ENCODE measurements at places on chromosomes 7 and 10. TPM values are rescaled to one million over a fixed set of nuclear protein-coding genes. Genes with fewer than 3 reads are reported as not detected.

- DNase-seq, result peak; percentile 46
- no peak overlapping the region for H3K27ac ChIP-seq
- H3K4me1 ChIP-seq, result no peaks in the 10 kb centered on the region
- H3K36me3 ChIP-seq, result no peaks in the 10 kb centered on the region
Measured at GRCh38 chr10:43682956-43683355, 34.3 kb upstream of the ZNF32 start.

DNA sequence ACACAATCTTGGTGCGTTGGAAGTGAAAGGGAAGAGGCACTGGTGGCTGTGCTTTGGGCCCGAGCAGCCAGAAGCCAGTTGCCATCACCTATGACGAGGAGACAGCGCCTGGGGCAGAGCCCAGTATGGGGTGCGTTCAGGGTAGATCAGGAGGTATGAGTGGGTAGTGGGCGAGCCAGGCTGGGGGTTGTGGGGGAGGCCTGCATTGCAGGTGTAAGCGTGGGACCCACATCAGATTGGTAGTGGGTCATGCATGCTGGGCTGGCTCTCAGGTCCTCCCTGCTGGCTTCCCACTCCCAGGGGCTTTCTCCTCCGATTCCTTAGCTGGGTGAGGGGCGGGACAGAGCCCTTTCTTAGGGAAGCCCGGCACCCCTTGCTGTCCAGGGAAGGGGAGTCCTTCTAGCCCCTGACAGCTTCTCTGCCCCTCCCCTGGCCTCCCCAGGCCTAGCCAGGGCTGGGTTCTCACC is 445 bp upstream of the PVRIG start:
- H3K27ac ChIP-seq, result no peak overlapping the region
- DNase-seq, result no peak
- no peaks in the 10 kb centered on the region for H3K27me3 ChIP-seq
- H3K36me3 ChIP-seq, result no peaks in the 10 kb centered on the region
- H3K4me1 ChIP-seq, result no peaks in the 10 kb centered on the region

Gene EPDR1
- total RNA-seq, result 23.6 TPM

DNA sequence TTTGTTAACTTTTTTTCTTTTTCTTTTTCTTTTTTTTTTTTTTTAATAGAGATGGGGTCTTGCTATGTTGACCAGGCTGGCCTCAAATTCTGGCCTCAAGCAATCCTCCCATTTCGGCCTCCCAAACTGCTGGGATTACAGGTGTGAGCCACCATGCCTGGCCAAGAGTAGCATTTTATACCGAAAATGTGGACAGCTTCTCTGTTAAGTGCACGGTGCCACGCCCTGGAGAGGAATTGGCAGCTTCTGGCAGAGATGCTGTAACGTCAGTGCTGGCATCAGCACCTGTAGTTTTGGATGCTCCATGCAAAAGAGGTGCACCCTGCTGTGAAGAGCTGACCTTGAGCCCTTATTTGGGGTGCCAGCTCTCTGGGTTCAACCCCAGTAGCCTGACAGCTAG is 18.2 kb downstream of the IL15RA start:
- H3K4me1 ChIP-seq, result peaks cover 11% of the 10 kb centered on the region
- no peak for DNase-seq
- H3K27me3 ChIP-seq, result no peaks in the 10 kb centered on the region
- H3K4me3 ChIP-seq, result no peak overlapping the region
- no peak overlapping the region for H3K27ac ChIP-seq

DNA sequence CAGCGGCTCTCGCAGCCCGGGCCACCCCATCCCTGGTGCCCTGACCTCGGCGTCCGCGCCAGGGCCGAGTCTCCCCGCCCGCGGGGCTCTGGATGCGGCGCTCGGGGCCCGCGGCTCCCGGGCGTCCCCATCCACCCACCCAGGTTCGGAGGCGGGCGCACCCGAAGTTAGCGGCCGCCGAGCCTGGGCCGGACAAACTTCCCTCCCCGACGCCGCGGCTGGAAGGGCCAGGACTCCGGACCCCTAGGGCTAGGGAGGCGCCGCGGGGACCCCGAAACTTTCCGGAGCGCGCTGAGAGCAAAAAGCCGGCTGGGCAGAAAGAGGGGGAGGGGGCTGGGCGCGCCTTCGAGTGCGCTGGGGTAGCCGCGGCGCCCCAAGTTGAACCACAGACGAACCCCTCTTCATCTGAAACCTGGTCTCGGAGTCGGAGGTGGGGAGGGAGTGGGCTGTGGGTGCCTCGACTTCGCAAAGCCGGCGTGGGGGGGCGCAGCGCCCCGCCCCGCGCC is 3.7 kb upstream of the ELFN1 start:
- peaks cover 15% of the 10 kb centered on the region for H3K27me3 ChIP-seq
- no peak for DNase-seq
- H3K4me3 ChIP-seq, result peak overlapping the region; percentile 57
- H3K36me3 ChIP-seq, result no peaks in the 10 kb centered on the region

Gene GJC3
- total RNA-seq, result not detected

- H3K36me3 ChIP-seq, result no peaks in the 10 kb centered on the region
- H3K27ac ChIP-seq, result no peak overlapping the region
Measured at GRCh38 chr7:31171984-31172383, 119.9 kb downstream of the ADCYAP1R1 start.

GRCh38 chr7:93877742-93878141 is 12.8 kb downstream of the TFPI2 start:
- no peak overlapping the region for H3K27ac ChIP-seq
- DNase-seq, result no peak
- no peaks in the 10 kb centered on the region for H3K36me3 ChIP-seq
- no peaks in the 10 kb centered on the region for H3K4me1 ChIP-seq

DNA sequence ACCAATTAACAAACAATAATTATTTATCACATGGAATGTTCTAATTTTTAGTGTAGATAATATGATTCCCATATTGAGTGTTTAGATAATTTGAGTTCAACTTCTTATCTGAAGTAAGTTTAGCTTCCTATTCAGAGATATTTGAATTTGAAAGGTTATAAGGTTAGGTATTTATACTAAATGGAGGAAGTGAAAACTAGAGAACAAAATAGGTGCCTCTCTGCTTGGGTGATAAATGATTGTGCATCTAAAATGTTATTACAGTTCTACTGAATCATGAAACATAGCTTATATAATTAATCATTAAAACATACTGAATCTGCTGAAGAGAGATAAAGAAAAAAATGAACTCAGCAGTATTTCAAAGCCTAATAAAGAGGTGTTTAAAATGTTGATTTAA is 1174.3 kb downstream of the XPNPEP1 start:
- DNase-seq, result no peak
- no peak overlapping the region for H3K27ac ChIP-seq
- no peak overlapping the region for H3K4me3 ChIP-seq
- H3K36me3 ChIP-seq, result no peaks in the 10 kb centered on the region
- H3K27me3 ChIP-seq, result no peaks in the 10 kb centered on the region
- no peaks in the 10 kb centered on the region for H3K4me1 ChIP-seq

Gene DGKB
- 0.24 TPM for total RNA-seq

GRCh38 chr7:137647905-137648565 is 198.7 kb downstream of the DGKI start:
- H3K27ac ChIP-seq, result no peak overlapping the region
- no peaks in the 10 kb centered on the region for H3K27me3 ChIP-seq
- H3K4me3 ChIP-seq, result no peak overlapping the region
- DNase-seq, result no peak
- no peaks in the 10 kb centered on the region for H3K4me1 ChIP-seq
- no peaks in the 10 kb centered on the region for H3K36me3 ChIP-seq

Gene PGAM1
- total RNA-seq, result 706 TPM

- peaks cover 4% of the 10 kb centered on the region for H3K4me1 ChIP-seq
- H3K27me3 ChIP-seq, result no peaks in the 10 kb centered on the region
- no peaks in the 10 kb centered on the region for H3K36me3 ChIP-seq
- no peak overlapping the region for H3K4me3 ChIP-seq
- H3K27ac ChIP-seq, result no peak overlapping the region
Measured at GRCh38 chr7:11345621-11346020, 371.9 kb downstream of the PHF14 start.

DNA sequence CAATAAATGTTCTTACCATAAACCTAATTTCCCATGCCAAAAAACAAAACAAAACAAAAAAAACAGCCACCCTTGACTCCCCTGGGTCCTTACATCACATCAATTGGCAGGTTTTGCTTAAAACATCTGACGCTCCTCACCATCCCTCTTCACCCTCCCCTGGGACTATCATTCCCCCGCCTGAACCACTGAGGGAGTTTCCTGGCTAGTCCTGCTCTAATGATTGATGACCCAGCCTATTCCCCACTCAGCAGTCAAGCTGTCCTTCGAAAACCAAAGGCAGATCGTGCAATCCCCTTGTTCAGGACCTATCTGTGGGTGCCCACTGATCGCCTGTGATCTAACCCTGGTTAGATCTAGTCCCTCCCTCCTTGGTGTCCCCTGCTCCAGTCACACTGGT is 11.2 kb upstream of the FRMPD2 start:
- no peak overlapping the region for H3K27ac ChIP-seq
- H3K27me3 ChIP-seq, result peaks cover 7% of the 10 kb centered on the region
- no peak overlapping the region for H3K4me3 ChIP-seq
- no peaks in the 10 kb centered on the region for H3K36me3 ChIP-seq
- DNase-seq, result no peak

Gene TWIST1
- 5.7 TPM for total RNA-seq

Gene SFRP5
- total RNA-seq, result 0.14 TPM

DNA sequence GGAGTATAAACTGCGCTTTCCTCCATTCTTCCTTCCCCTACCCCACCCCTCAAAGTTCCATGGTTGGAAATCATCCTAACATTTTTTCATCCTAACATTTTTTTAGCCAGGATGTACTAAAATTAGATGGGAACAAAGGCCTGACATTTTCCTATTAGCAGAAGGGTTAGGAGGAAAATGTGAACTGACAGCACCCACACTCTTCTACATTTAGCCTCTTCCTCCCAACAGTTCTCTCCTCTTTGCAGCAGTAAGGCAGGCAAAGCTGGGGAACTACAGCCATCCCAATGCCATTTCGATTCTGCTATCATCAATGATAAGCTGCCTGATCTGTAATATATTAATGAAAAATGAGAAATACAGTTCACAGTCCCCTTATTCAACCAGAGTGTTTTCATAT is 11.4 kb upstream of the FAM53B start:
- H3K27ac ChIP-seq, result no peak overlapping the region
- no peak overlapping the region for H3K4me3 ChIP-seq
- no peaks in the 10 kb centered on the region for H3K27me3 ChIP-seq
- H3K4me1 ChIP-seq, result no peaks in the 10 kb centered on the region
- no peak for DNase-seq

Gene HOXA3
- not detected for total RNA-seq

DNA sequence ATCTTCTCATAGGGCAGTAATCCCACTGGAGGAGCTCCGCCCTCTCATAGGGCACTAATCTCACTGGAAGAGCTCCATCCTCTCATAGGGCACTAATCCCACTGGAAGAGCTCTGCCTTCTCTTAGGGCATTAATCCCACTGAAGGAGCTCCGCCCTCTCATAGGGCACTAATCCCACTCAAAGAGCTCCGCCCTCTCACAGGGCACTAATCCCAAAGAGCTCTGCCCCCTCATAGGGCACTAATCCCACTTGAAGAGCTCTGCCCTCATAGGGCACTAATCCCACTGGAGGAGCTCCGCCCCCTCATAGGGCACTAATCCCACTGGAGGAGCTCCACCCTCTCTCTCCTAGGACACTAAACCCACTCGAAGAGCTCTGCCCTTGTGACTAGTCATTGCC is 3.4 kb upstream of the FUOM start:
- no peak overlapping the region for H3K4me3 ChIP-seq
- peaks cover 9% of the 10 kb centered on the region for H3K4me1 ChIP-seq
- no peak overlapping the region for H3K27ac ChIP-seq
- peaks cover 2% of the 10 kb centered on the region for H3K36me3 ChIP-seq
- H3K27me3 ChIP-seq, result no peaks in the 10 kb centered on the region

DNA sequence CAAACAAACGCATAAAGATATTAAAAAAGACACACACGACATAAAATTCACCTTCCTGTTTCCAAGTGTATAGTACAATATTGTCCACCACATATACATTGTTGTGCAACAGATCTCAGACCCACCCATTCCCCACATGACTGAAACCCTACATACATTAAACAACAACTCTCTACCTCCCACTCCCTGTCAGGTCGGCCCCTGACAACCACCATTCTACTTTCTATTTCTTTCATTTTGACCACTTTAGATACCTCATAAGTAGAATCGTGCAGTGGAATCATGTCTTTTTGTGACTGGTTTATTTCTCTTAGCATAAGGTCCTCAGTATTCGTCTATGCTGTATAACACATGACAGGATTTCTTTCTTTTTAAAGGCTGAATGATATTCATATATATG is 320.5 kb downstream of the BBS9 start:
- H3K27me3 ChIP-seq, result no peaks in the 10 kb centered on the region
- H3K36me3 ChIP-seq, result no peaks in the 10 kb centered on the region
- DNase-seq, result no peak

Gene SPDYE5
- total RNA-seq, result not detected

Gene NKX1-2
- 0.07 TPM for total RNA-seq

Gene AKR1B15
- total RNA-seq, result not detected

GRCh38 chr7:111082351-111082750 is 8.6 kb upstream of the LRRN3 start:
- peak overlapping the region; percentile 82 for H3K27ac ChIP-seq
- H3K36me3 ChIP-seq, result no peaks in the 10 kb centered on the region
- H3K4me1 ChIP-seq, result peaks cover 22% of the 10 kb centered on the region
- H3K4me3 ChIP-seq, result peak overlapping the region; percentile 40

DNA sequence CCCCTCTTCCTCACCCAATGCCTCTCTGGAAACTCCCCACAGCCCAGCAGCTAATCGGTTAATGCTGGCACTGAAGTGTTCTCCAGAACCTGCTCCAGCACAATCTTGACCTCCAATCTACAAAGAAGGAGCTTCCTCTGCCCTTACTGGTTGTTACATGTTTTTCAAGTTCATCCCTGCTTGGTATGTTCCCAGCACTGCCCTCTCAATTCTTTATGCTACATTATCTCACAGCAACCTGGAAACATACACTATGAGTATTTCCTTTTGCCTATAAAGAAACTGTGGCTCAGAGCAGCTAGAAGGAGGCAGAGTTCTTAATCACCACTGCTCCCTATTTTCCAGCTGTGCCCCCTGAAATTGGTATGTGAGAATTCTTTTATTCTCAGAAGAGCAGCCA is 84.1 kb upstream of the KMT2E start:
- no peak overlapping the region for H3K4me3 ChIP-seq
- H3K27ac ChIP-seq, result no peak overlapping the region
- H3K36me3 ChIP-seq, result no peaks in the 10 kb centered on the region
- no peak for DNase-seq

GRCh38 chr7:87561102-87561501 is 39.6 kb downstream of the ABCB1 start:
- no peaks in the 10 kb centered on the region for H3K36me3 ChIP-seq
- no peak overlapping the region for H3K4me3 ChIP-seq
- no peaks in the 10 kb centered on the region for H3K27me3 ChIP-seq
- no peak overlapping the region for H3K27ac ChIP-seq
- H3K4me1 ChIP-seq, result no peaks in the 10 kb centered on the region
- no peak for DNase-seq

GRCh38 chr7:75951506-75951905 is 36.6 kb downstream of the POR start:
- no peak overlapping the region for H3K4me3 ChIP-seq
- H3K36me3 ChIP-seq, result peaks cover 2% of the 10 kb centered on the region
- H3K27me3 ChIP-seq, result no peaks in the 10 kb centered on the region

Gene ARL3
- total RNA-seq, result 16.6 TPM

Gene TRIM8
- total RNA-seq, result 103 TPM

Gene BHLHA15
- total RNA-seq, result 0.57 TPM

GRCh38 chr10:104479906-104480593 is 126.4 kb downstream of the CFAP58 start:
- H3K4me3 ChIP-seq, result no peak overlapping the region
- DNase-seq, result no peak
- H3K27me3 ChIP-seq, result no peaks in the 10 kb centered on the region
- no peaks in the 10 kb centered on the region for H3K4me1 ChIP-seq

- H3K4me1 ChIP-seq, result no peaks in the 10 kb centered on the region
- H3K27me3 ChIP-seq, result peaks cover 11% of the 10 kb centered on the region
- peak; percentile 5 for DNase-seq
- H3K27ac ChIP-seq, result no peak overlapping the region
- no peaks in the 10 kb centered on the region for H3K36me3 ChIP-seq
Measured at GRCh38 chr7:101535351-101535751, 93.7 kb downstream of the MYL10 start.
